ENCODE measurements at places on chromosomes 2 and 18.

GRCh38 chr2:26846334-26847306 lies 1.3 kb upstream of the DPYSL5 start:
- DNase-seq: peak; percentile 29

GRCh38 chr2:62455957-62456692 lies 49.9 kb downstream of the TMEM17 start:
- DNase-seq: no peak

DNA sequence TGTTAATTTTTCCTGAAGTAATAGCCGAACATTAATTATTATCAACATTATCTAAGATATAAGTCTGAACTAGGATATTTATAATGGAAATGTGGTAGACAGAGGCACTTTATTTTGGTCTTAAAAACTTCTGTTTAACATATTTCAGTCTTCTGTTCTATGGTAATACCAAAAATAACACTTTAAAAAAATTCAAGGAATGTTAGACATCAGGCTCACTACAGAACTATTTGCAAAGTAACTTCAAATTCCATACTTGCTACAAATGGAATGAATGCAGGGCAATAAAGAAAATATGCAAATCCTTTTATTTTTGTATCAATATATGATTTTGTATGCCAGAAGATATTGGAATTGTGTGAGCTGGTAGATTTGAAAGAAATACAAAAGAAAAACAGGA lies 345.5 kb upstream of the DSEL start:
- no peak for DNase-seq

GRCh38 chr2:120709608-120710041 lies 26.0 kb upstream of the GLI2 start:
- no peak for DNase-seq

DNA sequence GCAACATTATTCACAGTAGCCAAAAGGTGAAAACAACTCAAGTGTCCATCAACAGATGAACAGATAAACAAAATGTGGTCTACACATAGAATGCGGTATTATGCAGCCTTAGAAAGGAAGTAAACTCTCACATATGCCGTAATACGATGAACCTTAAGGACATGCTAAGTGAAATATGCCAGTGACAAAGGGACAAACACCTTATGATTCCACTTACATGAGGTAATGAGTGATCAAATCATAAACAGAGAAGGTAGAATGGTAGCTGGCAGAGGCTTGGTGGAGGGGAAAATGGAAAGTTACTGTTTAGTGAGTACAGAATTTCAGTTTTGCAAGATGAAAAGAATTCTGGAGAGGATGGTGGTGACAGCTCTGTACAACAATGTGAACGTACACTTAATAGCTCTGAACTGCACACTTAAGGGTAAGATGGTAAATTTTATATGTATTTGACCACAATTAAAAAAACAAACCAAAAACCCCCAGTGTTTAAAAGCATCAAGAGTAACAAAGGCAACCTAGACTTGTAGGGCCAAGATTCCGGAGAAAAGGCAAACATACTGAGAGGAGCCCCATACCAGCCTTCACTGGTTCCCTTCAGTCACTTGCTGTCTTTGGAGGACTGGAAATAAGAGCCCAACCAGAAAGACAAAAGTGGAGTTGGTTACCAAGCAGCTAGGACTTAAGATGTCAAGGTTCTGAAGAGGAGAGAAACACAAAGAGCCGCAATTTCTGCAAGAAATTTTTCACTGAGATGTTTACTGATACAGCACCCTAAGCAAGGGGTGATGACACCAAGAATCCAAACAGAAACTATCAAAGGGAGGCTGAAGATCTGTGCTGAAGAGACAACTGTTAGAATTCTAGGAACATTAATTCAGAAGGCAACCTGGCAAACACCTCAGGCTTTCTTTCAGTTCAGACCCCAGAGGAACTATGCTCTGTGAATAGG lies 61.3 kb downstream of the CUL3 start:
- no peak for DNase-seq

- DNase-seq: no peak
These were observed 36.1 kb downstream of the ZRANB3 start for GRCh38 chr2:135494917-135495316.

DNA sequence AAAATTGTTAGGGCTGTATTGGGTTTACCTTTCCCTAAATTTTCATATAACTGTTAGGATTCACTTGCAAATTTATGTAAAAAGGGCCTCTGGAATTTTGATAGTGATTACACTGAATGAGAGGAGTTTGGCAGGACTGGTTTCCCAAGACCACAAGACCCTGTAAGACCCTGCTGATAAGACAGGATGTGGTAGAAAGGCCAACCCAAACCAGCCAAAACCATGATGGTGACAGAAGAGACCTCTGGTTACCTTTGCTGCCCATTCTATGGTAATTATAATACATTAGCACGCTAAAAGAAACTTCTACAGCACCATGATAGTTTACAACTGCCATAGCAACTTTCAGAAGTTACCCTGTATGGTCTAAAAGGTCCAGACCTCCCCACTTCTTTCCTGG lies 8.3 kb upstream of the CASP10 start:
- DNase-seq: no peak

DNA sequence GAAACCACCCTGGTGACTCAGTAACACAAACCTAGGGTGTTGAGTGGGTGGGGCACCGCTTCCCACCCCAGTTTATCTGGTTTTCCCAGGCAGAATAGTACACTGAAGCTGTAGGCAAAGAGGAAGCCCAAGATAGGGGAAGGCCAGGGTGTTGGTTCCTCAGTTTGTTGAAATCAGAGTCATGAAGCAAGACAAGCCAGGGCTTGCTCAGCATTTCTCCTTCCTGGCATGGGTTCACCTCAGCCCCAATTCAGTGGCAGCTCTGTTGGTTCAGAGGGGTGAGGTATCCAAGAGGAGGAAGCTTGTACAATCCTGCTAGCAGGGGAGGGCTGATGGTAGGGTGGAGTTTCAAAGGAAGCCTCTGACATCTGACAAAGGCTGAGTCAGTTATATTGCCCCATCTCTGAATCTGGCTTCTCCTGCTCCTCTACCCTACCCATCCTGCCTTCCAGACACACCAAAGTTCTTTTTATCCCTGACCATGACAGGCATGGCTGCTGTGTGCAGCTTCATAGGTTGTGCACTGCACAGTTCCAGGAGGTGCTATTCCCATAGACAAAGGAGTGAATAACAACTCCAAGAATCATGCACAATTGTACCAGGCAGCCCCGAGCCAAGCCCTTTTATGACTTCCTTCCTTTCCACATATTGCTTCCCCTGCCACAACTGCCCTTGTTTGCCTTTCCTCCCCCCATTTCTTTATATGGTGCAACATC lies 24.9 kb upstream of the RAB10 start:
- DNase-seq: no peak

GRCh38 chr18:12699747-12700146 lies 2.8 kb downstream of the CEP76 start:
- no peak for DNase-seq

- no peak for DNase-seq
These were observed 556.2 kb downstream of the THSD7B start for GRCh38 chr2:137321566-137321965.

GRCh38 chr18:53886058-53886457 lies 338.4 kb downstream of the MBD2 start:
- DNase-seq: no peak

DNA sequence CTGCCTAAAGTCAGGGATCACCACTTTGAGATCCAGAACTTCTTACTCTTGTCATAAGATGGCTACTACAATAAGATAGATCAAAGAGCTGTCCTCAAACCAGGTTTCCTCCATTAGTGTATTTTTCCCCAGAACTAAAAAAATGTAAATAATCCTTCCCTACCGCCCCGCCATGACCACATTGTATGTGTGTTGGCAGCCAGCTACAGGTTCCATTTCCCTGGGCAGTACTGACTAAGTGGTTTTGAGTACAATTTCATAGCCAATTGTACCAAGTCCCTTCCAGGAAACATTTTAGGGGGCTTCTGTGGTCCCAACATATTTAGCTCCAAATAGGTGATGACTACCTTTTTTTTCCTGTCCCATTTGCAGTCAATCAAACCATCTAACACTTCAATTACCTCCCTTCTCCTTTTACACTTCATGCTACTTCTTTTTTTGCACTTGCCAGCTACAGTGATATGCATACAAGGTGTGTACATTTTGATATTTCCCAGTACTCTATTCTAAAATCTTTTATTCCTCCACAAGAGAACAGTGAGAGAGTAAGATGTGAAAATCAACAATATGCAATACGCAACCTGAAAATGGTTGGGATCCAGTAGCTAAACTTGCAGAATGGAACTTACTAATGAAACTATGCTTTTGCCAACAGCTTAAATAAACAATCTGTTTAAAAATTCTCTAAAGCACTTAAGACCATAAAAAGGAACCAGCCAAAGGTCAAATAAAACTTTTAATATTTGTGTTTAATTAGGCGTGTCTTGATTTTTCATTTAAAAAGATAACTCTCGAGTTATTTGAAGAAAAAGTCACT lies 3.9 kb downstream of the PUM2 start:
- no peak for DNase-seq

GRCh38 chr18:12774982-12775381 lies 72.1 kb downstream of the PSMG2 start:
- DNase-seq: no peak

GRCh38 chr2:9189901-9190300 lies 16.7 kb upstream of the ASAP2 start:
- no peak for DNase-seq

- peak; percentile 4 for DNase-seq
These were observed 755 bp downstream of the SPAST start for GRCh38 chr2:32064021-32064601.

DNA sequence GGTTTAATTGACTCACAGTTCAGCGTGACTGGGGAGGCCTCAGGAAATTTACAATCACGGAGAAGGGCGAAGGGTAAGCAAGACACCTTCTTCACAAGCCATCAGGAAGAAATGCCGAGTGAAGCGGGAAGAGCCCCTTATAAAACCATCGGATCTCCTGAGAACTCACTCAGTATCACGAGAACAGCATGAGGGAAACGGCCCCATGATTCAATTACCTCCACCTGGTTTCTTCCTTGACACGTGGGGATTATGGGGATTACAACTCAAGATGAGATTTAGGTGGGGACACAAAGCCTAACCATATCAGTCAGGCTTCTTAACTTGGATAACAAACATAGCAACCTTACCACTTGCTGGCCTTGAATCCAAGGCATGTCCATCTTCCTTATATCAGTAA lies 289.0 kb upstream of the STON1 start:
- DNase-seq: no peak

DNA sequence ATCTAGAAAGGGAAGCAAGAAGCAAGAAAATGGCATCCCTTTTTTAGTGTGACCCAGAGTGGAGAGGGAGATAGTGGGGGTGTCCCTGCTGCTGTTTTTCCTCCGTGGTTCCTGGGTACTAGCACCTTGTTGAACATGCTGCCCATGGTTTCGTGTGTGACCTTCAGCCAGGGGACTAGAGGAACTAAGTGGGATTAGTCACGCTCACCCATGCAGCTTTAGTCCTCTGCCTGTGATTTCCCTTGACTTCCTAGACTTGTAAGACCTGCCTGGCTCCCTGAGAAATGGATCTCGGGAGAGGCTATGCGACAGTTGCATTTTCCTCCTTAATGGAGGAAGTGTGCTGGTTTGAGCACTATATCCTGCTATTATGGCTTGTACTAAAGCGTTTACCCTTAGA lies 471.4 kb downstream of the DCDC2C start:
- DNase-seq: no peak

- DNase-seq: no peak
These were observed 61.6 kb downstream of the ADI1 start for GRCh38 chr2:3457524-3458395.

Data from stimulated activated CD8-positive, alpha-beta memory T cell treated with anti-CD3 and anti-CD28 coated beads, Interleukin-2, amount 100 ng/mL, for 1 hour (primary cell).